CD4-positive, alpha-beta T cell (primary cell): ENCODE measurements at places on chromosomes 1 and 21. TPM values are rescaled to one million over a fixed set of nuclear protein-coding genes. Genes with fewer than 3 reads are reported as not detected.

Gene SLC9C2
- not detected for total RNA-seq

DNA sequence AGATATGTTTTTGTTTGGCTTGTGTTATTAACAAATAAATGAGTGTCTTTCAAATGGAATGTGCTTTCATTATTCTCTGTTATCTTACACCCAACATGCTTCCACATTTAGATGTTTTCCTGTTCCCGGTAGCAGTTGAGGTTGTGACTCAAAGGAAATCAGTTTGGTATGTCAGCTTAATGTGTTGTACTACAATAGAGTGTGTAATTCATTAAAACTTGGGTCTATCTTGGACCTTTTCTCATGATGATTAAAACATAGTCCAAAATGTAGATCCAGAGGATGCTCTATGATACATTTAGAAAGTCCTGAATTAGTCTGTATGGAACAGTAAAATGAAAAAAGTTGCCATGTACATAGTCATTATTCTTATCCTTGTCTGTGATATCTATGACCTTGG lies 26.7 kb downstream of the RTCA start:
- DNase-seq, result no peak
- H3K4me3 ChIP-seq, result no peak overlapping the region
- no peaks in the 10 kb centered on the region for H3K4me1 ChIP-seq
- peaks cover 55% of the 10 kb centered on the region for H3K36me3 ChIP-seq

DNA sequence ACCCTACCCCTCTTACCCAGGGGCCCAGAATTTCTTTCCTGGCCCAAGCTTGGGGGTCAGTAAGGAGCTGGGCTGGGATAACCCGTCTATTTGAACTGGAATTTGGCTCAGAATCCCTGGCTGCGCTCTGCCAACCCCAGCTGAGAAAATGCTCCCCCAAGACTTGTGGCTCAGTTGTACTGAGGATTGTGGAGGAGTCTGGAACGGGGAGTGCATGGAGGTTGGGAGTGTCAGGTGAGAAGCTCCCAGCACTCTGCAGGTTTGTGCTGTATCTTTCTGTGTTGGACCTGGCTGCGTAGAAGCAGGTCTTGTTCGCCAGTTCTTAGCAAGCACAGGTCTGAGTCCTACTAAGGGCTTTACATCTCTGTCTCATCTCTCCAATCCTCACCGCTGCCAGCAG lies 1.6 kb downstream of the TCEA3 start:
- peak; percentile 34 for DNase-seq
- H3K27me3 ChIP-seq, result peaks cover 7% of the 10 kb centered on the region
- H3K4me1 ChIP-seq, result peaks cover 37% of the 10 kb centered on the region
- peak overlapping the region; percentile 5 for H3K27ac ChIP-seq
- H3K4me3 ChIP-seq, result peak overlapping the region; percentile 19
- no peaks in the 10 kb centered on the region for H3K36me3 ChIP-seq

Gene FCGR1A
- total RNA-seq, result 0.17 TPM

- no peak overlapping the region for H3K27ac ChIP-seq
- no peak for DNase-seq
- H3K4me1 ChIP-seq, result no peaks in the 10 kb centered on the region
- H3K36me3 ChIP-seq, result no peaks in the 10 kb centered on the region
These were observed 14.8 kb upstream of the WASF2 start for GRCh38 chr1:27504588-27505419.

- no peaks in the 10 kb centered on the region for H3K27me3 ChIP-seq
- H3K4me1 ChIP-seq, result no peaks in the 10 kb centered on the region
- no peak for DNase-seq
- no peaks in the 10 kb centered on the region for H3K36me3 ChIP-seq
- H3K4me3 ChIP-seq, result no peak overlapping the region
These were observed 102.5 kb downstream of the TRABD2B start for GRCh38 chr1:47894410-47895278.

- H3K36me3 ChIP-seq, result no peaks in the 10 kb centered on the region
- DNase-seq, result no peak
- peaks cover 34% of the 10 kb centered on the region for H3K27me3 ChIP-seq
- H3K4me3 ChIP-seq, result no peak overlapping the region
These were observed 2.7 kb downstream of the TTLL7 start for GRCh38 chr1:83996191-83996590.
